ENCODE measurements at places on chromosomes 11 and 22. TPM values are rescaled to one million over a fixed set of nuclear protein-coding genes. Genes with fewer than 3 reads are reported as not detected.

Gene TNKS1BP1
- total RNA-seq: 75.6 TPM

Gene GAL3ST3
- total RNA-seq: not detected

- peak; percentile 18 for DNase-seq
Observed at GRCh38 chr11:131038597-131038996, 122.3 kb upstream of the SNX19 start.

DNA sequence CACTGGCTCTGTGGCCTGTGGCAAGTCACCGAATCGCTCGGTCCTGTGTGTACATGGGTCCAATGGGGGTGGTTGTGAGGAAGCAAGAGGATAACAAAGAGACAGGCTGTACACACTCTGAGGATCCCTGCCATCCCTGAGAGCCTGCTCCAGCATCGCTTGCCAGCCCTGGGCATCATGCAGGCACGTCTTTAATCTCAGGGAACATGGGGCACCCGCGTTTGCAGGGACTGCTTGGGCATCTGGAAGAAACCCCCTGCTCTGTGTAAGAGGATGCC lies 1.3 kb upstream of the C1QTNF5 start:
- no peak for DNase-seq

GRCh38 chr11:96204366-96204659 lies 138.7 kb downstream of the MAML2 start:
- no peak for DNase-seq

GRCh38 chr11:18364495-18365073 lies 29.8 kb upstream of the LDHA start:
- DNase-seq: no peak

GRCh38 chr11:64042301-64042700 lies 6.6 kb downstream of the FLRT1 start:
- no peak for DNase-seq

Gene ANKK1
- not detected for total RNA-seq

- DNase-seq: no peak
Observed at GRCh38 chr11:71236836-71237475, 15.4 kb downstream of the SHANK2 start.

DNA sequence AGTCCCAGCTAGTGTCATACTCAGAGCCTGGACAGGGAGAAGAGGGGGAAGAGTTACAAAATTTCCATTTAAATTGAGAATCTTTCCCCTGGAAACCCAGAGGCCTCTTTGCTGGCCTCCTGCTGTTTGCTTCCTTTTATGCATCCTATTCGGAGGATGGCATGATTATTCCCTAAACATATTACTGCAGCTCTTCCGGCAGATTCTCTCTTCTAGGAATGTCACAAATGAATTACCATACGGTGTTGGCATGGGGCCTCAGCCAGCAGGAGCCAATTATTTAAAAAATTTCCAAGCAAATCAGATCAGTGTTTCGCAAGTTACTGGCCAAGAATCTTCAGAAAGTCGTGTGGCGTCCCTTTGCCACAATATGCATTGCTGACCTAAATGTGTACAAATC lies 326.7 kb upstream of the NCAM1 start:
- no peak for DNase-seq

DNA sequence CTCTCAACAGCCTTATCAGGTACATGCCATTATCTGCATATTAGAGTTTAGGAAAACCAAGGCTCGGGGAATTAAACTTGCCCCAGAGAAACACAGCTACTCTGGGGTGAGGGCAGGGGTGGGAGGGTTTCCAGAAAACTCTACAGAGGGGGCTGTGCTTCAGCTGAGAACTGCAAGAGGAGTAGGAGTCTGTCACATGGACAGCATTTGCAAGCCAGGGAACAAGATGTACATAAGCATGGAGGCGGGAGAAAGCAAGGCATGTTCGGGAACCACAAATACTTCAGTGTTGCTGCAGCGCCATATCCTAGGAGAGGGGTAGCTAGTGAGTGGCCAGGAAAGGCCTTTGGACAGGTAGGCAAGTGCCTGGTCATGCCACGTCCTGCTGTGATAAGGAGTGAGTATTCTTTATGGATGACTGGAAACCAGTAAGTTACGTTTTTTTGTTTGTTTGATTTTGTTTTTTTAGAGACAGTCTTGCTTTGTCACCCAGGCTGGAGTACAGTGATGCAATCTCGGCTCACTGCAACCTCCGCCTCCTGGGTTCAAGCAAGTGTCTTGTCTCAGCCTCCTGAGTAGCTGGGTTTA lies 57.2 kb downstream of the GRAMD1B start:
- DNase-seq: no peak

DNA sequence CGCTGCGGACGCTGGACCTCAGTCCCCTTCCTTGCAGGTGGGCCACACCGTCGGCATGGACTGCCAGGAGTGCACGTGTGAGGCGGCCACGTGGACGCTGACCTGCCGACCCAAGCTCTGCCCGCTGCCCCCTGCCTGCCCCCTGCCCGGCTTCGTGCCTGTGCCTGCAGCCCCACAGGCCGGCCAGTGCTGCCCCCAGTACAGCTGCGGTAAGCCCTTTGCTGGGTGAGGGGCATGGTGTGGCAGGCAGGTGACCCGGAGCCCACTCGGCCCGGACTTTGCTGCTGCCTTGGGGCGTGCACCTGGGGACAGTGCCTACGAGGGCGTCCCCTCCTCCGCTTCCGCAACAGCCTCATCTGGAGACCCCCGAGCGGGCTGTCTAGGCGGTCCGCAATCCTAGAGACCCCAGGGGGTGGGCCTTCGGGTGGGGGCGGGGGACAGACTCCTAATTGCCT lies 25.4 kb upstream of the MUC5B start:
- DNase-seq: no peak

Gene MYOD1
- 398 TPM for total RNA-seq

Gene PDGFB
- 10.2 TPM for total RNA-seq

DNA sequence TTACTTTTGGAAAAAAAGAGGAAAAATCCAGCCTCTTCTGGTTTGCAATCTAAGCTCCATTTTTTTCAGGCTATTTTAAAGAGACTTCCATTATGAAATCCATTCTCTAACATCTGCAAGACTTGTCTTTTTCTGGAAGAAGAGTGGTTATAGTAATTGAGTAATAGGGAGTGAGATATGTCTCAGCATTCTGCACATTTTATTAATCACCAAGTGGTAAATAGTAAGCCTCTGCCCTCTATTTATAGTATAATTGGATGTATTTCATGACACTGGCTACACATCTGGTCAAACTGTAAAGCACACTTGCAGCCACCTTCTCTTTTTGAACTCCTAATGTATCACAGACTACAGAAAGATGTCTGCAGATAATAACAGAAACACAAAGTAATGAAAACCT lies 391.1 kb downstream of the ETS1 start:
- no peak for DNase-seq

DNA sequence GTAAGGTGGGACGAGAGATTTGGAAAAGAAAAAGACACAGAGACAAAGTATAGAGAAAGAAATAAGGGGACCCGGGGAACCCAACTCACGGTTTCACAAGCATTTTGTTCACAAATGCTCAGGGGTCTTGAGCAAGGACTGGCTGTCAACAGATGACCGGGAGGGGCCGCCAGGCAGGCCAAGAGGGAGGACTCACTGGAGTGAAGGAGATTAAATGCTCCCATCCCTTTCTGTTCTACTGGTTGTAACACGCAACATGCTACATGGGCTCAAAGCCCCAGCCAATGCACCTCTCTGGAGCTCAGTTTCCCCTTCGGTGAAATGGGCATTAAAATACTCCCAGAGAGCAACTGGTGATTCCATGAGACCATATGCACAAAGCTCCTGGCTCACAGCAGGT lies 13.4 kb downstream of the SHANK2 start:
- DNase-seq: no peak

- DNase-seq: no peak
Observed at GRCh38 chr11:11297578-11297977, 55.5 kb downstream of the CSNK2A3 start.

- DNase-seq: no peak
Observed at GRCh38 chr11:125460275-125460674, 35.8 kb downstream of the FEZ1 start.

Gene RRAS2
- 108 TPM for total RNA-seq

Gene IRAG1
- 0.99 TPM for total RNA-seq

Gene TRIM22
- 81.6 TPM for total RNA-seq

- peak; percentile 89 for DNase-seq
Observed at GRCh38 chr11:8810540-8811301, 100.3 kb upstream of the AKIP1 start.

DNA sequence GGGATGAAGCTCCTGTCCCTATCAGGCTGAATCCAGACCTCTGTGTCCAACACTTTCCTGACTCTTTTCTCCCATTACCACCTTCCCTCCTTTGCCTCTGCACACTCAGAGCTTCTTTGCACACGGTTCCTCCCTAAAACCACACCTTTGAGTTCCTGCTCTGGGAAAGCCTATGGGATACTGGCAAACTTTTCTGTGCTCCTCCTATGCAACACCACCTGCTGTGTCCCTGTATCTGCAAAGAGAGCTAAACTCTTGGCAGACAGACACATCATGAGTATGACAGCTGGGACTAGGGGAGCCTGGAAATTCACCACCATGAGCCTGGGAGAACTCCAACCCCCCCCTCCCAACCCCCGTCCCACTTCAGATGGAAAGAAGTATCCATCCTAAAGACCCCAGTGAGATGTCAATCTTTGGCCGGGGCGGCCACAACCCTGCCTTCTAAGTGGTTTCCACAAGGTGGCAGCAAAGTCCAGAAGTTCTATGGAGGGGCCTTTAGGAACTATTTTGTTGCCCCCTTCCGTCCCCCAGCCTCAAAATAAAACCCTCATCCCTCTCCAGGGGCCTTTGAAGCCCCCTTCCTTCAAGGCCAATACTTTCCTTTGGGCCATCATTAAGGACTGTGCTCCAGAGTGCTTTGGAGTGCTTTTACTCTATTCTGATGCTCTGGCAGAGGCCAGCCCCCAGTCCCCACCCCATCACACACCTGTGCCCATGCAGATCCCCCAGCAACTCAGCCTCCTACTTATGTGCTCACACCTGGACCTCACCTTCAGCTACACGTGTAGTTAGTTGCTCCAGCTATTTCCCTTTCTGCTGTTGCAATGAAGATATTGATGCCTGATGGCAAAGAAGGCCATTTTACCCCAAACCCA lies 19.4 kb downstream of the HTR3A start:
- DNase-seq: peak; percentile 9

DNA sequence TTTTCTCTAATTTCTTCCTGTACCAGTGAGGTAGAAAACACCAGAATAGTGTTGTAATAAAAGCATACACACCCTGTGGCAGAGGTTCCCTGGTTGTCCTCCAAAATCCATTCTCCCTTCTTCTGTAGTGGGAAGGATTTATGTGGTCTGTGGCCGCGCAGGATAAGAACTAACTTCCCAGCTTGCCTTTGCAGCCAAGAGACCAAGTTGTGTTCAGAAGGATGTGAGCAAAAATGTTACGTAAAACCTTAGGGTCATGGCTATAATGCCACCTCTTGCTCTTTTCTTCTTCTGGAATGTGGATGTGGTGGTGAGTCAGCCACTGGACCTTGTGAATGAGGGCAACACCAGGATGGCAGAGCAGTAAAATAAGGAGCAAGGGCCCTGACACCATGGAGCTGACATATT lies 28.4 kb downstream of the CCDC90B start:
- peak; percentile 92 for DNase-seq

Gene SLCO2B1
- total RNA-seq: not detected

- DNase-seq: no peak
Observed at GRCh38 chr11:28838741-28839140, 730.6 kb downstream of the METTL15 start.
